ENCODE measurements at places on chromosomes 4 and X.

DNA sequence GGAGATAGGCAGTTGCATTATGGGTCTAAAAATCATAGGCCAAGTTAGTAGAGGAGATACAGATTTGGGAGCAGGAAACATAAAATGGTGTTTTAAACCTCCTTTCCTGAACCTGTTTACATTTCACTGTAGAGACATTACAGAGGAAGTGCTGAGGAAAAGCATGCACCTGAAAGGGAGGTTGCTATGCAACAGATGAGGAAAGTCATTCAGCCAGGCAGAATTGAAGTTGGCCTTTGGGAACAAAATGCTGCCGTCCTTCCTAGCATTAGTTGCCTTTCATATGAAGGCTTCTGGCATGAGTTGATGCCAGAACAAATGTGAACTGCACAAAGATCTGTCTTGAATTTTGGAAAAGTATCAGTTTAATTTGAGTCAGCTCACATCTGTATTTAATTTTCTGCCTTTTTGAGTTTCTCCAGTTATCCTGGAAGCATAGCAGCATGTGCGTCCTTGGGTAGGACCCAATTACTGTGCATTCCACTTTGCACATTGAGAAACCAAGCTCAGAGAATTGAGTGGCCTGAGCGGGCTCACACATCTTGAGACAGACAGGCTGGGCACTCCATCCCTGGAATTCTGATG is 38.2 kb downstream of the MAGED1 start:
- no peak for DNase-seq

- DNase-seq, result no peak
Measured at GRCh38 chr4:98599617-98600205, 58.7 kb downstream of the TSPAN5 start.

DNA sequence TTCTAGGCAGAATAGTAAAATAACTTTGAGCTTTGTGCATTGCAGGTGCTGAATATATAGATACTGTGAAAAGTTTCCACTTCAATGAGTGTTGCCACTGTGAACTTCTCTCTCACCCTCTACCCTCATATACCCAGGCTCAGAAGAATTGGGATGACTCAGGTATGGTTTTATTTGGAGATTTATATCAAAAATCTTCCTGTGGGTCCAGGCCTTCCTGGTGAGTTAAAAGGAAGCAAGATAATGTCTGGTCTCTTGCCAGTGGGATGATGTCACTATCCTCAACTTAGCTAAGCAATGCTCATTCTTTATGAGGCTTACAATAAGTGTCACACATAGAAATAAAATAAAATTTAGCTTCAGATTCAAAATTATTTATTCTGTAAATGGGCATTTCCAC is 153.3 kb upstream of the TENT5D start:
- no peak for DNase-seq

DNA sequence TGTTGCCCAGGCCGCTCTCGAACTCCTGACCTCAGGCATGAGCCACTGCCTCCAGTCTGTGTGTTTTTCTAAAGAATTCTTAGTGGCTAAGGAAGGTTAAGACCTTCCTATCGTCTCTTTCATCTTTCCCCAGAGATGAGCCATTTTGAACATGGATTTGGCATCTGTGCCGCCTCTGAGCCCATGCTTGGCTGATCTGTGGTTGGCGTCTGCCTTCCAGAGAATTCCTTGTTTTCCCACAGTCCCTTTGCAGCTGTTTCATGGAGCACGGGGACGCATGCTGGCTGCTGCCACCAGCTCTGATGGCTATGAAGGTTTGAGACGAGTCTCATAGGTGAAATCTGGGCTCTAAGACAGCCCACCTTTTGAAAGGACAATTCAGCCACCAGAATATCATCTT is 60.4 kb downstream of the SHROOM2 start:
- DNase-seq, result no peak

DNA sequence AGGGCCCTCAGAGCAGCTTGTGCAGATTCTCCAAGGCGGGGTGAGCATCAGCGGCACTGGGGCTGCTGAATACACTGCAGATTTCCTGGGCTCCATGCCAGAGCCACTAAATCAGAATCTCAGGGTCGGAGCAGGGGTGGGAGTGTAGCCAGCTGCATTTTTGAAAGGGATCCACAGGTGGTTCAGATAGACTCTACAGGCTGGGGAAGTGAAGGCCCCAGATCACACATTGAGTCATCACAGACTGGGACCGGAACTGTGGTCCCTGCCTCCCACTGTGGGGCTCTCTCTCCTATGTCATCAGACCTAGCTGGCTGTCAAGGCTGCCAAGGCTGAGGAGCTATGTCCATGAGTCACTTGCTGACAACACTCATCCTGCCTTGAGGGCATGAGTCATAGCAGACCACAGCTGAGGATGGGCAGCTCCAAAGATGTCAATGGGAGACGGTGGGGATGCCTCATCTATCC is 162.3 kb upstream of the MAMLD1 start:
- peak; percentile 80 for DNase-seq

GRCh38 chr4:84407554-84408407 is 91.3 kb downstream of the NKX6-1 start:
- no peak for DNase-seq

DNA sequence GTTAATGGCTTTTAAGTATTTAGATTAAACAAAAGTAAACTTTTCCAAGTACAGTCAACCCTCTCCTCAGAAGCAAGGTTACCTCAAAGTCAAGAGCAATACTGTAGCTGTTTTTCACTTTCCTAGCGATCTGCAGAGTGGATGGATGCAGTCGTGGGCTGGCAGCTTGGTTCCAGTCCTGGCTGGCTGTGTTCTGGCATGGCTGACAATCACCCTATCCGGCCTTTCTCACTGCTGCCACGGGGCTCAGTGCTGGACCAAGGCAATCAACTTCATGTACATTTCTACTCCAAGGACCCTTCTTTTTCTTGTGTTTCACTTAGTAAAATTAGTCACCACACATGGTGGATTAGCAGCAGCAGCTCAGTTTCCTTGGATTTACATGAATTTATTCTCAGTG is 208.3 kb downstream of the GABRB1 start:
- DNase-seq, result no peak

DNA sequence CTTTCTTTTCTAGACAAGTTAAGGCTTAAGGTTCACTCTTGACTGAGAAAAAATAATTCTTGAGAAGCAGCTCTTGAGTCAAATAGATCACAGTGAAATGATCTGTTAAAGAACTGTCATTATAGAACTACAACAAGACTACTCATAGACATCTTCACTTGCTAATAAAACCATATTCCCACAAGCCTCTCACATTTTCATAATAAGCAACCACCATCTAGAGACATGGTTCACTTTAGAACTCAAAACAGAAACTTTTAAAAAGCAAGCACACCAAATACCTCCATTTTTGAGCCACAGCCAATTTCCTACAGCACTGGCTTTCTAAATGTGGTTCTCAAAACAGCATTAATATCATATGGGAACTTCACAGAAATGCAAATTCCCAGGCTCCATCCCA is 309.5 kb downstream of the TMA16 start:
- DNase-seq, result no peak

GRCh38 chr4:144223661-144224060 is 83.1 kb upstream of the GYPA start:
- no peak for DNase-seq

- no peak for DNase-seq
Measured at GRCh38 chrX:31224381-31225012, 152.7 kb upstream of the FTHL17 start.

DNA sequence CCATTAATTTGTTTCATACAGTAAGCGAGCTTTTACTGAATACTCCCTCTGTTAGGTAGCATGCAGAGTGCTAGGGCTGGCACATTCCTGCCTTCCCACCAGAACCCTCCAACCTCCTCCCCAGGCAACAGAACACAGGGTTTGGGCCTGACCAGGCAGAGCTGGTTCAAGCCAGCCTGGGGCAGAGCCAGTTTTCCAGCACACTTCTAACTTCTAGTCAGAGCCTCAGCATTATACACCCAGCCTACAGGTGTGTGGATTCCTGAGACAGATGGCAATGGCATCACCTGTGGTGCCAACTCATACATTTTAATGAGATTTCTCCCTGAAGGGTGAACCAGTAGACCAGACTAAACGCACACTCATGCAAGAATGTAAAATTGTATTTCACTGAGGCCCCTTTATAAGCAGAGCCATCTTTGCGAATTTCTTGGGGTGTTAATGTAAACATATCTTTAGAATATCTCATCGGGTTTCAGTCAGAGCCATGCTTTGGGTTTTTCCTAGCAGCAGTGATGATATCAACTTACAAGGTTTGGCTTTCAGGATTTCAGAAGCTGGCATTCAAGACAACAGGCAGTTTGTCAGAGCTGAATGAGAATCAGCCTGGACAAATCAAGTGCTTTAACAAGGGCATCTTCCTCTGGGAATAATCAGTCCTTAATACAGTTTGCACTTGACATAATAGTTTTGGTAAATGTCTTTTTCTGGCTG is 92.0 kb downstream of the GATB start:
- DNase-seq, result no peak

DNA sequence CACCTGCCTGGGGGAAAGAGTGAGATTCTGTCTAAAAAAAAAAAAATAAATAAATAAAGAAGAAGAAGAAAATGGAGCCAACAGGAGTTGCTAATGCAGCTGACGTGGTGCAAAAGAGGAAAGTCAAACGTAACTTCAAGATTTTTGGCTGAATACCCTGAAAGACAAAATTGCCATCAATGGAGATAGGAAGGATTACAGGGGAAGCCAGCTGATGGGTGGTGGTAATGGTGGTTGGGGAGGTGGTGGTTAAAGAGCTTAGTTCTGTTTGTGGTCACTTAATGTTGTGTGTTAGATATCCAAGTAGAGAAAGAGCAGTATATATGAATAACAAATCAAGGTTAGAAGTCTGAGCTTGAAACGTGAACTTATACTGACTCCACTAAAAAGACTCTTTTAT is 225.4 kb downstream of the ARHGAP24 start:
- DNase-seq, result no peak

- no peak for DNase-seq
Measured at GRCh38 chrX:9906919-9907318, 60.2 kb upstream of the CLDN34 start.

DNA sequence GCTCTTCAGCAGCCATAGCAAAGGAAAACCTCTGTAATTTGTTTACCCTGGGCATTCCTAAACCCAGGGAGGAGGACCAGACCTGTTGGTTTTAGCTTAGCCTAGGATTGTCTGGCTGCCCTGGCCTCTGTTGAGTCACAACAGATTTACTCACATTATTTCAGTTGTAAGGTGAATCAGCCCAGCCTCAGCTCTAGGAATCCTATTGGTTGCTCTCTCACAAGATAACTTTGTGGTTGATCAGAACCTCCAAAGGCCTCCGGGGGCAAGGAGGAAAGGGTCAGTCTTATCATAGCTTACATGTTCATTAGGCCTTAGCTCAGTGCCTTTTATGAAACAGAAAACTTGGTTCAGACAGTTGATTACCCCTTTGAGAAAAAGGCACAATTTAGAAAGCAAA is 41.0 kb downstream of the PDK3 start:
- peak; percentile 68 for DNase-seq

GRCh38 chr4:181509073-181509472 is 734.1 kb upstream of the TENM3 start:
- DNase-seq, result no peak

DNA sequence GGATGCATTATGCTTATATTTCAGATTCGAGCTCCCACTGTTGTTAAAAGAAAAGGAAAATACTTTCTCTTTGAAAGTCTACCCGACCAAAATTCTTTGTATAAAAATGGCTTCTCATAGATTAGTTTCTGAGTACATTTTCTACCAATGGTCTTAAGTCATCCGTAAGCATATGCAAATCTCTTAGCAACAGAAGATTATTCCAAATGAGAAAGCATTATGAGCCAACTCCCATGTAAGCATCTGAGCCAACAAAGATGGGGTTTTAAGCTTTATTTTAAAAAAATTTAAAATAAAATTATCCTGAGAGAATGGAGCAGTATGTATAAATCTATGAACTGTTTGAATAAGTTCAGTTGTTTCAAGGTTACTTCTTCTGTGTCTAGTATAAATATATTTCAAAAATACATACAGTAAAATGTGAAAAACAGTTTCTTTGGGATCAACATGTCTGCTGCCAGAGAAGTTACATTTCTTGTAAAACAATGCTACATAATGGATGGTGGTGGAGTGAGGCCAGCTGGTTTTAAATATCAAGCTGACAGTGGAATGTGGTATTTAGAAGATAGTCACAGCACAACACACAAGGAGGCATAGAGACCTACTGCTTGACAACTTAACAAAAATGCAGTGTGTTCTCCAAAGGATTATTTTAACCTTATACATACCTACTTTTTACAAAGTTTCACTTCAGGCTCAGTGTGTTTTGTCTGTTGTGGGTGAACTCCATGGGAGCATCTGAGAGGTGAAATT is 199.5 kb upstream of the DIPK2B start:
- no peak for DNase-seq

GRCh38 chr4:83388313-83388676 is 53.6 kb upstream of the HPSE start:
- DNase-seq, result peak; percentile 22

- DNase-seq, result no peak
Measured at GRCh38 chrX:650324-650723, 19.7 kb downstream of the SHOX start.

DNA sequence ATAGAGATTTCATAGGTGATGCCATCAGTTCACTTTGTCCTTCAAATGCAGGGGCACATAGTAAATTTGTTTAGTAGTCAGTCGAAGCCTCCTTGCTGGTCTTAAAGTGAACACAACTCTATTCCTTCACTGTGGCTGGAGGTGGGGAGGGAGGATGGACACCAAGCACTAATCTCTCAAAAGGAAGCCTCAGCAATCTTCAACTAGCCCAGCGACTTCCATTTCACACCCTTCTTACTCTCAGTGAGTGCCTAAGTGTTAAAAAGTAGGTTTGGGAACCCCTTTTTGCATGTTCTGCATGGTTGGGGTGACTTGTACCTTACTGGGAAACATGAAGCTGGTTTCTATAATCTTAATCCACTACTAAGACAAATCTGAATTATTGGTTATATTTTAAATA is 96.0 kb upstream of the GUCY1A1 start:
- no peak for DNase-seq

Measured in activated CD4-positive, alpha-beta T cell treated with anti-CD3 and anti-CD28 coated beads, Interleukin-2, Interleukin-4, amounts not matched to agents 100 ng/mL and 50 ng/mL, durations not matched to agents 16 hours and 8 hours (primary cell).